ENCODE measurements at places on chromosomes 7 and 10. TPM values are rescaled to one million over a fixed set of nuclear protein-coding genes. Genes with fewer than 3 reads are reported as not detected.

The LRMDA gene
- 10.4 TPM for total RNA-seq

The ZNF735 gene
- total RNA-seq: not detected

The OR13A1 gene
- total RNA-seq: not detected

DNA sequence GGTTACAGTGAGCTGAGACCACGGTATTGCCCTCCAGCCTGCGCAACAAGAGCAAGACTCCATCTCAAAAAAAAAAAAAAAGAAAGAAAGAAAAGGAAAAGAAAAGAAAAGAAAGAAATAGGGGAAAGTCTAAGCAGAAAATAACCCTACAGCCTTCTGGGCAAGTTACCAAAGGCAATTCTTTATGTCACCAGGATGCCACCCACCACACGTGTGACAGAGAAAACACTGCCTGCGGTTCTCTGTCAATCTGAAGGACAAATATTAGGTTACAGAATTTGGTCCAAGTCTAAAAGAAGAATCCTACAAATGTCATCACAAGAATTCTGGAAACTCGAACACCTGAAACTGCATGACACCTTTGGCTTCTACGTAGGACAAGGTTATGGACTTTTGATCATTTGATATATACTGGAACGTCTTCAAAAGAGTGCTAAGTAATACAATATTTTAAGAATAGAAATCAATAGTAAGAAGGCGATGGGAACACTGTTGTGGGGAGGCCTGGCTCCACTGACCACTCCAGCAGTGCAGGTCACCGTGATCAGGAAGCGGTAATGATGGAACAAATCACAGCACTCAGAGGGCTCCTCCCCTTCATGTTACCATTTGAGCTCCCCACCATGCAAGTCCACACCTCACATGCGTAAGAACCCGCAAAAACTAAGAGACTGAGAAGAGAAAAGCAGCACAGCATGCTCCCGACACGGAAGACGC lies 75.8 kb downstream of the MAD1L1 start:
- DNase-seq: no peak
